ENCODE measurements at places on chromosomes 1 and 21.

DNA sequence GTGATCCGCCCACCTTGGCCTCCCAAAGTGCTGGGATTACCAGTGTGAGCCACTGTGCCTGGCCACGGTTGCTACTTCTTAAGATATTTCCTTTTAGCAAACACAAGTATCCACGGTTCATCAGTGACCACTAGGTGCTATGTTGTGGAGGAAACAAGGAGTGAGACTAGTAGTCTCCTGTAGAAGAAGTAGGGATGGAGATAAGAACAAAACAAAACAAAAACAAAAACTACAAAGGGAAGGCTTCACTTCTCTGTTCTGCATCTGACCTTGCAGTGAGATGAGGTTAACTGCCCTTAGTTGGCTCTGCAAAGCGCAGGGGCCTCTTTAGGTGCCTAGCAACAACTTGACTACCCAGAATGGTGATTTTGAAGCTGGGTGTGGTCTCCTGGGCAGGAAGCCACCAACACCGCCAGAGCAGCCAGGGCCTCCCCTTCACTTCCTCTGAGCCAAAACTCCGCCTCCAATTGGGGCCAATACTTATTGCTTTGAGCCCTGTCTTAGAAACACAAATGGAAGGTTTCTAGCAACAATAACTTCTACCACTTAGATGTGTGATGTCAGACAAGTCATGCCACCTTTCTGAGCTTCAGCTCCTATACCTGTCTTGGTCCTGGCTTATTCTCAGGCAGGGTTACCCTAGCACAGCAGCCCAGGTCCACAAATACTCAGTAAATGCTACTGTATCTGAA, 12.8 kb upstream of the CDC42 start:
- peak; percentile 97 for DNase-seq

DNA sequence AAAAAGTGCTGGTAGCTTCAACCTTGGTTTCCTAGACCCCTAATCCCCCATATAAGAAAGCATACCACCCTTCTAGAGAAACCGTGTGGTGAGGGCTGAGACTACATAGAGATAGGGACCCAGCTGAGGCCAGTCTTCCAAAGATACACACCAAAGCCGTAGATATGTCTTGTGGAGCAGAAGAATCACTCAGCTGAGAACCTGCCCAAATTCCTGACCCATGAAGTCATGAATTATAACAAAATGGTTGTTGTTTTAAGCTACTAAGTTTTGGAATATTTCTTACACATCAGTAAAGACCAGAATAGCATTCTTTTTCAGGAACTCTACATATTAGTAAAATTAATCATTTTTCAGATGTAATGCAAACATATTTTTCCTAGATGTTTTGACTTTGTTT, 3.3 kb upstream of the SNRPE start:
- DNase-seq: no peak

DNA sequence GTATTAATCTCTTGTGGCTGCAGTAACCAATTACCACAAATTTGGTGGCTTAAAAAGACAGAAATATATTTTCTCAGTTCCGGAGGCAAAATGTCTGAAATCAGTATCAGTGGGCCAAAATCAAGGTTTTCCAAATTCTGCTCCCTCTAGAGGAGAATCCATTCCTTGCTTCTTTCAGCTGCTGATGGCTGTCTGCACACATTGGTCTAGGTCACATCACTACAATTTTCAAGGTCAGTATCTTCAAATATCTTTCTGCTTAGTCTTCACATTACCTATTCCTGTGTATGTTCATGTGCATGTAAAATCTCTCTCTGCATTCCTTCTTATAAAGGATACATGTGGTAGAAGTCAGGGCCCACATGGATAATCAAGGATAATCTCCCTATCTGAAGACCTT, 999.4 kb downstream of the KCNT2 start:
- no peak for DNase-seq

- DNase-seq: no peak
These were observed 77.7 kb downstream of the CYYR1 start for GRCh38 chr21:26495283-26495849.

GRCh38 chr1:85048296-85049064, at the start of gene MCOLN3:
TSS of gene MCOLN3 (minus strand) at chr1:85048500. CDS start at chr1:85045360, 3,140 bp downstream.
- peak; percentile 51 for DNase-seq
